ENCODE measurements at places on chromosomes 6 and 20.
A peak's percentile ranks its signal among the peaks of the same experiment; 100 is the strongest.

DNA sequence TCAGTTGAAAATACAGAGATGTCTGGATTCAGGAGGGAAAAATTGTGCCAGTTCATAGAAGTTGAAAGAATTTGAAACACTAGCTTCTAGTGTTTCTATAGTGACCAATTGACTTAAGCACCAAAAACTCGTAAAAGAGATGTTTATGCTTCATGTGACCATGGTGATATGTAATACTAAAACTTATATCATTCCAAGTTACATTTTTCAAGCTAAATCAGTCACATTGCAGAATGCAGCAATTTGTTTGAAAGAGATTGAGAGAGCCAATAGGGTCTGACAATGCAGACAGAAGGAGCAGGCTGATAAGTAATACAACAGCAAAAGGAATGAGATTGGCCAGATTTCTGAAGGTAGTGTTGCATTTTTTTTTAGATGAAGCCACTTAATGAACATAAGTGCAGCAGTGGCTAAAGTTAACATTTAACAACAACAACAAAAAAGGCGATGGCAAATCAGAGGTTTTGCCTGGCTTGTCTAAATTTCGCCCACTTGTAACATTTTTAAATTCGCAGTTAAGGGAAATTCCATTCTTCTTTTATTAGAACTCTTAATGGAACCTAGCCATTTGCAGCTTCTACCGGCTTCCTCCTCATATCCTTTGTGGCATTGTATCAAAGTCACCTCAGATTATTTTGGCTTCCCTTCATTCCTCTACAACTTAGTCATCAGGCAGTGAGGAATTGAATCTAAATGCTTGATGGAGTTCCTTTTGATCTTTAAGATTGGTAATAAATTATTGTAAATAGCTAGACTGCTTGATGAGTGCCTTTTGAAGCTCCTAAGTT lies 484.0 kb upstream of the SOX4 start:
- H3K27me3 ChIP-seq = no peaks in the 10 kb centered on the region
- DNase-seq = no peak
- H3K4me1 ChIP-seq = peaks cover 27% of the 10 kb centered on the region
- H3K27ac ChIP-seq = peak overlapping the region; percentile 45
- no peaks in the 10 kb centered on the region for H3K36me3 ChIP-seq

- no peaks in the 10 kb centered on the region for H3K36me3 ChIP-seq
- peaks cover 60% of the 10 kb centered on the region for H3K27me3 ChIP-seq
- H3K27ac ChIP-seq = no peak overlapping the region
- H3K4me1 ChIP-seq = no peaks in the 10 kb centered on the region
Measured at GRCh38 chr20:5313916-5314315, 2.8 kb downstream of the PROKR2 start.

DNA sequence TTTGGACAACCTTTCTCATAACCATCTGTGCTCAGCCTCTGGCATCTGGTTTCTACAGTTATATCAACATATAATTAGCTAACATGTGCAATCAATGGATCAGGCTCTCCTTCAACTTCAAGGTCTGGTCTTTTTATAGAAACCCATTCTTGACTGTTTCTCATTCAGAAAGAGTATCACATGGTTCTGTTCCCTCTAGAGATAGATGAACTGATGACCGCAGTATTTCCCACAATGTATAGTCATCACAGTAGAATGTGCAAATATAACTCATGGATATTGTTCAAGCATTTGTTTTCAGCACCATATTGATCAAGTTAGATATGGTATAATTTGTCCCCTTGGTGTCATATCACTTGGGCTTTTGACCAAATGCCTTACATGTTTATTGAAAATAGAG lies 656.2 kb downstream of the FRK start:
- no peak overlapping the region for H3K4me3 ChIP-seq
- no peaks in the 10 kb centered on the region for H3K36me3 ChIP-seq
- no peak for DNase-seq
- H3K27ac ChIP-seq = no peak overlapping the region
- H3K27me3 ChIP-seq = no peaks in the 10 kb centered on the region

- H3K27me3 ChIP-seq = no peaks in the 10 kb centered on the region
- peaks cover 10% of the 10 kb centered on the region for H3K4me1 ChIP-seq
- peak; percentile 73 for DNase-seq
- peaks cover 7% of the 10 kb centered on the region for H3K36me3 ChIP-seq
- no peak overlapping the region for H3K4me3 ChIP-seq
Measured at GRCh38 chr20:38134427-38135270, 30.4 kb downstream of the TGM2 start.

- peaks cover 7% of the 10 kb centered on the region for H3K4me1 ChIP-seq
- no peak overlapping the region for H3K4me3 ChIP-seq
- DNase-seq = no peak
- no peaks in the 10 kb centered on the region for H3K27me3 ChIP-seq
- H3K36me3 ChIP-seq = no peaks in the 10 kb centered on the region
Measured at GRCh38 chr20:17541996-17542395, 10.8 kb upstream of the BFSP1 start.

DNA sequence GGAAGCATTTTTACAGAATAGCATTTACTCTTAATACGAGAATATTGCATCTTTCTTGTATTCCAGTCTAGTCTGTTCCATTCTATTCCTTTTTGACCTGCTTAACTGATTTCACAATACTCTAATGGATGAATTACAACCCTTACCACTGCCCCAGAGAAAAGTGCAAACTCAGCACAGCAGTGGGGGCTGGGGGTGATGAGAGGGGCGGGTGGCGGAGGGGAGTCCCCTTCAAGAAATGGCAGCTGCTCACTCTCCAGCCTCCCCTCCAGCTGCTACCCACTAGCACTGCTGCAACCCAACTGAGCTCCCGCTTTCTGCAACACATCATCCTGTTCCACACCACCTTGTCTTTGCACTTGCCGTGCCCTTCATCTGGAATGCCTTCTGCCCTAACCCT lies 30.1 kb downstream of the PIM1 start:
- no peak for DNase-seq
- H3K27ac ChIP-seq = no peak overlapping the region
- H3K4me3 ChIP-seq = no peak overlapping the region
- H3K27me3 ChIP-seq = no peaks in the 10 kb centered on the region
- peaks cover 15% of the 10 kb centered on the region for H3K4me1 ChIP-seq

GRCh38 chr6:48928937-48929336 lies 534.1 kb downstream of the MMUT start:
- H3K27me3 ChIP-seq = no peaks in the 10 kb centered on the region
- no peaks in the 10 kb centered on the region for H3K4me1 ChIP-seq
- DNase-seq = no peak
- H3K4me3 ChIP-seq = no peak overlapping the region

GRCh38 chr6:97030431-97030830 lies 105.9 kb downstream of the KLHL32 start:
- peaks cover 4% of the 10 kb centered on the region for H3K27me3 ChIP-seq
- H3K27ac ChIP-seq = no peak overlapping the region
- no peaks in the 10 kb centered on the region for H3K36me3 ChIP-seq
- DNase-seq = no peak
- H3K4me1 ChIP-seq = no peaks in the 10 kb centered on the region

- H3K4me3 ChIP-seq = no peak overlapping the region
- peaks cover 27% of the 10 kb centered on the region for H3K4me1 ChIP-seq
- H3K36me3 ChIP-seq = no peaks in the 10 kb centered on the region
- H3K27me3 ChIP-seq = no peaks in the 10 kb centered on the region
- no peak overlapping the region for H3K27ac ChIP-seq
Measured at GRCh38 chr6:118704915-118705314, 53.5 kb upstream of the CEP85L start.

DNA sequence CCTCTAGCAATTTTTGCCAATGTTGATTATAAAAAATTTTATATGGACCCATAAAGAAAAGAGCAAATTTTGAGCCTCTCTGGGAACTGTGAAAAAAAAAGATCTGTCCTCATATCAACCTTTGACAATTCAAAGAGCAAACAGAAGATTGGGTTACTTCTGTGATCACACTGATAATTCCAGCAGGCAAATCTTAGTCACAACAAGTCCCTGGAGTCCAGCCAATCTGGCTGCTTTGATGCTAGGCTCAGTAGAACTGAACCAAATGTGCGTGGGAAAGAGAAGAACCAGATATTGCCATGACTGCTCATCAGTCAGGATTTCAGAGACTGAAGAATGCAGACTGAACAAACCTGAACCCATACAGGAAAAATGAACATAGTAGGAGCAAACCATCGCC lies 438.4 kb upstream of the FLRT3 start:
- no peaks in the 10 kb centered on the region for H3K36me3 ChIP-seq
- peaks cover 27% of the 10 kb centered on the region for H3K4me1 ChIP-seq
- DNase-seq = peak; percentile 64
- no peak overlapping the region for H3K4me3 ChIP-seq

- H3K36me3 ChIP-seq = no peaks in the 10 kb centered on the region
- H3K4me3 ChIP-seq = no peak within 1 kb of the TSS
- peak within 1 kb of the TSS; percentile 39 for H3K27ac ChIP-seq
- no peak for DNase-seq
- H3K4me1 ChIP-seq = peaks cover 44% of the 10 kb centered on the region
- H3K27me3 ChIP-seq = no peaks in the 10 kb centered on the region
Measured at GRCh38 chr6:33746651-33747100, at the start of gene IP6K3. Gene IP6K3, minus strand, starts transcription at chr6:33746905. Its CDS starts 11,429 bp downstream, at chr6:33735476.

- no peaks in the 10 kb centered on the region for H3K36me3 ChIP-seq
- H3K4me1 ChIP-seq = no peaks in the 10 kb centered on the region
- peak; percentile 69 for DNase-seq
- H3K4me3 ChIP-seq = no peak overlapping the region
- no peak overlapping the region for H3K27ac ChIP-seq
Measured at GRCh38 chr20:48392407-48393310, 435.1 kb downstream of the PREX1 start.

GRCh38 chr6:22239261-22239921 lies 57.4 kb downstream of the PRL start:
- no peak overlapping the region for H3K4me3 ChIP-seq
- no peaks in the 10 kb centered on the region for H3K36me3 ChIP-seq
- H3K4me1 ChIP-seq = peaks cover 20% of the 10 kb centered on the region
- H3K27ac ChIP-seq = no peak overlapping the region
- no peaks in the 10 kb centered on the region for H3K27me3 ChIP-seq
- DNase-seq = no peak

DNA sequence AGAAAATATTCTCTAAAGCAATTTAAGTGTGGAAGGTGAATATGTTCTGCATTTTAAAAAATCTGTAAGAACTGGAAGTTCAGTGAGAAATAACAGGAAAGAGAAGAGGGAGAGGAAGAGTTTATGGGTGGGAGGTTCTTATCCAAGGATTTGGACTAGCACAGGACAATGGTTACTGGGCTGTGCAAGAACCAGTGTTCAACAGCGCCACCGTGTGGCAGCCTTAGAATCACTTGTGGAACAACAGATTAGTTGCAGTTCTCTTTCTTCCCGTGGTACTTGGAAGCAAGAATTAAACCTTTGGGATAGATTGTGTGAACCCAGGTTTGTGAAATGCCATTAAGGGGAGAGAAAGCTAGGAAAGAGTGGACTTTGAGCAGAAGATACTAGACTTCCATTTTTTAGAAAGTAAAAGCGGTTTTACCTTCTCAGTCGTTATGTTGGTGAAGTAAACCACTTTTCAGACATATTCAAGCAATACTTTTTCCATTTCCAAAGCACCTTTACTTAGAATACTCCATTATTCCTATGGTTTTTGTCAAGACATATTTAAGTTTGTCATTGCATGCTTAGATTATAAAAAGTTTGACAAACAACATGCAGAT lies 436.7 kb downstream of the RNF144B start:
- H3K4me1 ChIP-seq = no peaks in the 10 kb centered on the region
- H3K4me3 ChIP-seq = no peak overlapping the region
- no peaks in the 10 kb centered on the region for H3K36me3 ChIP-seq

DNA sequence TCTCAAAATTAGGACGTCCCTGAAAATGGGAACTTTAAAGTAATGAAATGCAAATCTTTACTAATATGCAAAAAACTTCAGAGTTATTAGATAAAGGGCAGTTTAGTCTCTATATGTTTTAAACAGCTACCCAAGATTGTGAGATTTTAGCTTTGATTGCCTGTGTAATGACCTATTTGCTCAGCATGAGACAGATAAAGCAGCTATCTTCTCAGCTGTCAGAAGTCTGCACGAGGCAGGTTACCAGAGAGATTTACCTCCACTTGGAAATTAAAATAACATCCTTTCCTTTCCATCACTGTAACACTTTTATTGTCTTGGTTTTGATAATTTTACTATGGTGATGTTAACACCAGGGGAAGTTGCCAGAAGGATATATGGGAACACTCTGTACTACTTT lies 436.6 kb upstream of the OPRM1 start:
- H3K4me1 ChIP-seq = no peaks in the 10 kb centered on the region
- H3K27me3 ChIP-seq = no peaks in the 10 kb centered on the region

DNA sequence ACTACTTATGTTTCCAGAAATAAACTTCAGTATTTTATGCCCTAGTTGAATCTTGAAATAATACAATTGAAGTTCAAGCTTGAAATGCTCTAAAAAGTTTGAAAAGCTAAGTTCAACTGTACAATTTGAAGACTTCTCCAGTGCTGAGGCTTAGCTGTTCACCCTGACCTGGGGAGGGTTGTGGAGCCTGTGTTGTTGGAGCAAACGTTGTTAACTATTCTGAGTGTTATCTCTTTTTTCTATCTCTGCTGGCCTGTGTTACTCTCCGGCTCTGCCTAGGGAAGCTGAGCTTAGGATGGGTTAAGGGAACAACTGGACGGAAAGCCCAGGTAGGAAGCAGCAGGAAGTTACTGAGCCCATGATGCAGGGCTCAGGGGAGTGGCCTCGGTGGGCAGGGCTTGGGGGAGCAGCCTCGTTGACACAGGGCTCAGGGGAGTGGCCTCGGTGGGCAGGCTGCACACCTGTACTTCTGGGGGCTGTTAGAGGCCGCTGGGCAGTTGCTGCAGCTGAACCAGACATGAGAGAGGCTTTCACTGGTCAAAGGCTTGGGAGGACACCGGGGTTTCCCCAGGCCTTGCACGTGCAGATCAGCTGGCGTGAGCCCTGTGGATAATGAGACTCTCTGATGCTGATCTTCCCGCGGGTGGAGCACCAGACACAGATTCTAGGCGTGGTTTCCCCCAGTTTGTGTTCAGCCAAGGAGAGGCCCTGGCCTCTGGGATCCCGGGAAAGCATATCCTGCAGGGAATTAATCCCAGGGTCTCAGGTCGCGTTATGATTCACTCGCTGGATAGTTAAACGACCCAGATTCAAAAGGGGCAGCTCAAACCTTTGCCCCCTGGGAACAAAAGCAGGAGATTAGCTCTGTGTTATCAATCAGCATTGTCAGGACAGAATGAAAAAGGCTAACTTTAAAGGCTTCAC lies 58.9 kb downstream of the ERMARD start:
- DNase-seq = no peak
- H3K4me3 ChIP-seq = no peak overlapping the region
- H3K27ac ChIP-seq = no peak overlapping the region
- H3K36me3 ChIP-seq = no peaks in the 10 kb centered on the region
- no peaks in the 10 kb centered on the region for H3K27me3 ChIP-seq
- no peaks in the 10 kb centered on the region for H3K4me1 ChIP-seq

- no peaks in the 10 kb centered on the region for H3K4me1 ChIP-seq
- no peak overlapping the region for H3K27ac ChIP-seq
- no peak overlapping the region for H3K4me3 ChIP-seq
- H3K36me3 ChIP-seq = no peaks in the 10 kb centered on the region
- H3K27me3 ChIP-seq = no peaks in the 10 kb centered on the region
Measured at GRCh38 chr20:23455639-23456038, 3.0 kb upstream of the CST11 start.

- H3K4me3 ChIP-seq = peak overlapping the region; percentile 45
- H3K4me1 ChIP-seq = peaks cover 4% of the 10 kb centered on the region
- no peak for DNase-seq
- peaks cover 6% of the 10 kb centered on the region for H3K27me3 ChIP-seq
- peaks cover 19% of the 10 kb centered on the region for H3K36me3 ChIP-seq
Measured at GRCh38 chr6:170291271-170292110, 613 bp upstream of the DLL1 start.
